Thoracic aorta (tissue), 2 donors: ENCODE measurements at places on chromosomes 11 and 22. TPM values are rescaled to one million over a fixed set of nuclear protein-coding genes. Genes with fewer than 3 reads are reported as not detected.

OR56A1 gene
- not detected for total RNA-seq

POU2F3 gene
- not detected for total RNA-seq

SGSM1 gene
- 11.1 TPM for total RNA-seq

GRCh38 chr11:1921574-1922141 lies 2.2 kb downstream of the TNNT3 start:
- no peak for DNase-seq
- no peaks in the 10 kb centered on the region for H3K36me3 ChIP-seq
- H3K4me1 ChIP-seq: no peaks in the 10 kb centered on the region
- H3K4me3 ChIP-seq: no peak overlapping the region
- no peak overlapping the region for H3K27ac ChIP-seq

GRCh38 chr11:58656348-58656747 lies 33.9 kb downstream of the CNTF start:
- H3K36me3 ChIP-seq: no peaks in the 10 kb centered on the region
- H3K27me3 ChIP-seq: no peaks in the 10 kb centered on the region
- no peaks in the 10 kb centered on the region for H3K4me1 ChIP-seq
